ENCODE measurements at places on chromosomes 13 and 19. TPM values are rescaled to one million over a fixed set of nuclear protein-coding genes. Genes with fewer than 3 reads are reported as not detected.

ZNF471 gene
- polyA plus RNA-seq = 2.8 TPM

GRCh38 chr13:76878043-76878442 is 8.2 kb downstream of the KCTD12 start:
- no peak for DNase-seq

- no peak for DNase-seq
Measured at GRCh38 chr13:39803156-39803555, 147.7 kb downstream of the COG6 start.

GRCh38 chr19:33208371-33208895 is 14.3 kb downstream of the LRP3 start:
- no peak for DNase-seq

PEX11G gene
- polyA plus RNA-seq = 8.8 TPM

STK24 gene
- 139 TPM for polyA plus RNA-seq

RCBTB1 gene
- polyA plus RNA-seq = 7.5 TPM

GZMM gene
- polyA plus RNA-seq = 0.93 TPM

GRCh38 chr19:48394331-48395169 is 1.1 kb downstream of the GRIN2D start:
- peak; percentile 37 for DNase-seq
